ENCODE measurements at places on chromosomes 11 and 22.

- DNase-seq: no peak
These were observed 23.5 kb upstream of the CPT1A start for GRCh38 chr11:68865241-68865640.

GRCh38 chr11:1875093-1875850 is 16.4 kb downstream of the PRR33 start:
- no peak for DNase-seq

DNA sequence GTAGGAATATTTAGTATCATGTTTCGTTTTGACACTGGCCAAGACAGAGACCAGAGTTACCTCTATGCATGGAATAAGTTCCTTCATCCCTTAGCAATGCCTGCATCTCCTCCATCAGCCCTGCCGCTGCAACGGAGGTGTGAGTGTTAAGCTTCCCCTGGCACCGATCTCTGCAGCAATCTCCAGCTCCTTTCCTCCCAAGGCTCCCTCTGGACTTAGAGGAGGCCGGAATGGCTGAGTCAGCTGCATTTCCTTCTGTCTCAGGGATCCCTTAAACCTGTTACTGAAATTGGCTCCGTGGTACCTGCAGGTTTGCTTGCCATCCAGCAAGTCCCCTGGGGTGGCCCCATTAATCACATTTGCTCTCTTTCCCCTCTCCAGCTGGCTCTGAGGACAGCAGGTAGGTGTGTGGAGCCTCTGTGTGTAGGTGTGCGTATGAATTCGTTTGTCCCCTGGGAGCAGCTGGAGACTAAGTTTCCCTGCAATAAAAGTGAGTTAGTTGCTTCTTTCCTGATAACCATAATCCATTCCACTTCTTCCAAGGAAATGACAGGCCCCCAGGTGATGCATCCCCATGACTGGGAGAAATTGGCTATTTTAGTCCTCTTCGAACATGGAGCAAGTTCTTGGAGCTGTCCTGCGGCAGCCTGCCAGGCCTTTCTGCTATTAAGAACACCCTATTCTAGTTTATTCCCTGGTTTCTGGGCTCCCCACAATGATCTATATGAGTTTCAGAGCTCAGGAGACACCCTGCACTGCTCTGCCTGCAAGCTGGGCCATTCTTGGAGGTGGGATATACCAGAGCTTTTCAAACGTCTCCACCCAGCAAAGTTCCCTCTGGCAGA is 457.2 kb upstream of the CADM1 start:
- DNase-seq: no peak

GRCh38 chr11:71946144-71946571 is 17.3 kb downstream of the RNF121 start:
- DNase-seq: no peak

GRCh38 chr11:111427471-111427912 is 48.4 kb upstream of the POU2AF1 start:
- no peak for DNase-seq

DNA sequence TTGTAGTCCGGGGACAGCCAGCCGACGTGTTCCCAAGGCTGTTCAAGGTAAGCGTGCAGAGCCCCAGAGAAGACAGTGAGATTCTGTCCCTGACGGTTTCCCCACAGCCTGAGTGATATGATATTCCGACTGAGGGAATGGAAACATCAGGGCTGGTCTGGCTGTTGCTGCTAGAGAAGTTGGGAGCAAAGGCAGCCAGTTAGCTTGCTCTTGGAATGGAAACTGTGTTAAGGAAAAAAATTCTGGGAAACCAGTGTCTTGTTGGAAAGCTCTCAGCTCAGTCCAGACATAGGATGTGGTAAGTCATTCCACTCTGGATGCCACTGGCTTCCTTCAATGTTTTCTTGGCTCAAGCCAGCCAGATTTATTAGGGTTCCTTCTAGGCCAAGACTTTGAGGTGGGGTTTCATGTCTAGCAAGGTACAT is 8.8 kb downstream of the CRY2 start:
- DNase-seq: no peak

DNA sequence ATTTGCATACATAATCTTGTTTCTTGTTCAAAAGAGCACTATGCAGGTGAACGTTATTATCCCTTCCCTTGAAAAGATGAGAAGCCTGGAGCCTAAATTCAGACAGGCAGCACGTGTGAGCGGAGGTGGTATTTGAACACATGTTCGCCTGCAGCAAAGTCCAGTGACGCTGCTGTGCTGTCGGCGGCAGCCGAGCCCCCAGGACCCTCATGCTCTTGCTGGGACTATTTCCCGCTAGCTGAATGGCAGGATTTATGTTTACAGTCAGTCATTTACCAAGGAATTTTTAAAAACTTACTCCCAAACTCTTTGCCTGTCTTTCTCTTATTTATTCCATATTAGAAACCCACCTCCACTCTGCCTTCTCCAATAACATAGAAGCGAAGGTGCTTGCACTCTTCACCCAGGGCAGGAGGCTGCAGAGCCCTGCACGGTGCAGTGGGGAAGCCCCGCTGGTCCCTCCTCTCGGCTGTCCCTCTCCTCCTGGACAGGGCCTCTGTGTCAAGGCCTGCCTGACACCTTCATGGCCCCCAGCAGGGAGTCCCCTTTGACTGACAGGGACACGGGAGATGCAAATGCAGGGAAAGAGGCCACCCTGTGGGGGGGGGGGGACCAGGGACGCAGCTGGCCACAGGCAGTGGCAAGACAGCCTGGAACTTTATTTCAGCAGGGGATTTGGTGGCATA is 528.5 kb upstream of the B3GAT1 start:
- DNase-seq: no peak

DNA sequence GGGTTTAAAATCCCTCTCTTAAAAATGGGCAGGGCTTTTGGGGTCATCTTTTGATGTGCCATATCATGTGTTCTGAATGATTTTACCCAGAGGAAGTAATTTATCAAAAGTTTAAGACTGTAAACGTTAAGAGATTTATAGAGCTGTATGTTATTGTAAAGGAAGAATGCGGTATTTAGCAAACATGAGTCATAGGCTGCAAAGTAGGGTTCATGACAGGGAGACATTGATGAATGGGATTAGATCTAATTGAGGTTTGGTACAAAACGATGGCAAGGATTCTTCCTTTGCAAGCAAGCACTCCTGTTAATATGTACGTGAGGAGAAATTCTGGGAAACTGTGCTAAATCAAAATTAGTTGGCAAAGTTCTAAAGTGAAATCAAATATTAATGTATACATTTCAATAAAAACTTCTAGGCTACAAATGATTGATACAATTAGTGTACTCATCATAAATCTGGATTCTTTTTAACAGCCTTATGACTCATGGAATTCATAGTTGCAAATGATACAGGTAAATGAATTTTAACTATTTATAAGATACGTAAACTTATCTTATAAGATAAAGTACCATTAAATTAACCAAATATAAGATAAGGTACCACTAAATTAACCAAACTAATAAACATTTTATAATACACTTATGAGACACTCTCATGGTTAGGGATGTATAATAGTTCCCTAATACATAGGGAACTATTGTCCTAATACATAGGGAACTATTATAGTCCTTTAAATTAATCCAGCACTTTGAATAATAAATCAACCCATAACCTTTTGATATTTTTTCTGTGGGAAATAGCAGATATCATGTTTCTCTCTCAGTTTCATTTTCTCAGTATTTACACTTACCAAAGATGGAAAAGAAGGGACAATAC is 58.4 kb downstream of the KIF18A start:
- DNase-seq: no peak

DNA sequence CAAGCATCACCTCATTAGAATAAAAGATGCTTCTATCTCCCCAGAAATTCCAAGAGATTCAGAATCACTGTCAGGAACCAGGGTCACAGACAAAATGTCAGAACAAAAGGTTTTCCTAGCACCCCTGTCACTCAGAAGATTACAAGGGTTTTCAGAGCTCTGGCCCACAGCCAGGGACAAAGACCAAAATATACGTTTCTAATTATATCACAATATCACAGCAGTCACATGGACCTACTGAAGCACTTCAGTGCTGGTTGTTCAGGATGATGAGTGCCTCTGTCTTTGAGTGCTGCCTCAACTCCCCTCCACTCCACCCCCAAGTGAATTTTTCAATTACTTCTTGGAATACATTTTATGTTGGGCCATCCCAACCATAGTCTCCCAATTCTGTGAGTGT is 21.9 kb upstream of the RTL6 start:
- no peak for DNase-seq

DNA sequence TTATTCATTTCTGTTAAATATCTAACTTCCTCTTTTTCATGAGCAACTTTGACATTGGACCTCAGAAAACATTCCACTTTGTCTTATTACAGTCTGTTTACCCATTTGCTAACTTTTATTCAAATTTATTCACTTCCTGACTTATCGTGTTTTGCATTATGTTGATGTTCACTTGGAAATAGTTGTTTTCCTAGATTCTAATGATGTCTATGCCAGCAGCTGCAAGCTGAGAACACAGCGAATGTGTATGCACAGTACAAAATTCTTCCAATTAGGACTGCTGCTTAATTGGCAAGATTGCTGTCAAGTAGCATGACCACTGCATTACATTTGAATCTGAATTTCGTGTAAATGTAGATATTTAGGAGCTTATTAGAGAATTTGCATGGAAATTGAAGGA is 61.5 kb upstream of the GRIA4 start:
- no peak for DNase-seq

All from GM19239 (cell line).